ENCODE measurements at places on chromosomes 3 and 15.

- DNase-seq = no peak
Measured at GRCh38 chr15:70220490-70221096, 122.9 kb upstream of the TLE3 start.

- DNase-seq = peak; percentile 44
Measured at GRCh38 chr3:149771652-149772271, 19.5 kb upstream of the COMMD2 start.

DNA sequence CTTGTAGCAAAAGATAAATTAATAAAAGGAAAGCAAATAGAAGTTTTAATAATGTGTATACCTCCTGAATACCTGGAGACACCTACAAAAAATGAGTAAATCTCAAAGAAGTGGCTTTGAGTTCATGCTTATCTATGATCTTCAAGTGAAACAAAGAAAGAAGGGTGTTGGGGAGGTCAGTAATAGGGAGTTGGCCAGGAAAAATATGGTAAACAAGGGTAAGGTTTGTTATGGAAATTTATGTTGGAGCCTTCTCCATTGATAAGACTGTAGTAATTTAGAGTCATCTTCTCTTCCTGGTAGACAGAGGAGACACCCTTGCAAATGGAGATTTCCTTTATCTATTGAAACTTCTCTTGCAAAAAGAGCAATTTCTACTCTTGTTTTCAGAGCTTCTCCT is 6.6 kb upstream of the CCR8 start:
- DNase-seq = no peak

DNA sequence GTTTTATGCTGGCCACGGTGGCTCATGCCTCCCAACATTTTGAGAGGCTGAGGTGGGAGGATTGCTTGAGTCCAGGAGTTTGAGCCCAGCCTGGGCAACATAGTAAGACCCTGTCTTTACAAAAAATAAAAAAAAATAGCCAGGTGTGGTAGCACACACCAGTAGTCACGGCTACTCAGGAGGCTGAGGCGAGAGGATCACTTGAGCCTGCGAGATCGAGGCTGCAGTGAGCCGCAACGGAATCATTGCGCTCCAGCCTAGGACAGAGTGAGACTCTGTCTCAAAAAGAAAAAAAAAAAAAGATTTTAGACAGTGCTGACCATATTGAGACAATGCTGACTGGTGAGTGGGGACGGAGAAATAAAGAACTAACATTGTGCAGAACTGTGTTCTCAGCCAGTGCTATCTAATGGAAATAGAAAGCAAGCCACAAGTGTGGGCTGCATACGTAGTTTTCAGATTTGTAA is 67.2 kb downstream of the ST6GAL1 start:
- no peak for DNase-seq

- no peak for DNase-seq
Measured at GRCh38 chr15:52680041-52680391, 828 bp upstream of the ATOSA start.
